Glomerular endothelial cell (primary cell): ENCODE measurements at places on chromosomes 11 and 22. TPM values are rescaled to one million over a fixed set of nuclear protein-coding genes. Genes with fewer than 3 reads are reported as not detected.

MDK gene
- 384 and 499 TPM in 2 replicates for total RNA-seq

NFAM1 gene
- total RNA-seq: not detected in 2 replicates

RTN4R gene
- 1.8 and 2.7 TPM in 2 replicates for total RNA-seq

CEND1 gene
- total RNA-seq: 0.58 and 0.78 TPM in 2 replicates

IGLL1 gene
- not detected in 2 replicates for total RNA-seq

TST gene
- 63.6 and 90.9 TPM in 2 replicates for total RNA-seq

MMP8 gene
- total RNA-seq: not detected in 2 replicates

PKNOX2 gene
- 0.29 and 0.76 TPM in 2 replicates for total RNA-seq

JAM3 gene
- total RNA-seq: 108 and 138 TPM in 2 replicates

HEPN1 gene
- 0.18 TPM in 1 of 2 replicates, not detected in the other for total RNA-seq

CCDC73 gene
- not detected in 2 replicates for total RNA-seq

TRIM48 gene
- total RNA-seq: not detected in 2 replicates

TIGD3 gene
- 0.41 TPM in 1 of 2 replicates, not detected in the other for total RNA-seq

SLC22A25 gene
- not detected in 2 replicates for total RNA-seq

TPBGL gene
- total RNA-seq: 1.3 and 1.6 TPM in 2 replicates

OTUB1 gene
- total RNA-seq: 97.1 and 117 TPM in 2 replicates

PDE2A gene
- 78.4 and 81.2 TPM in 2 replicates for total RNA-seq

FAR1 gene
- 45.8 and 51.0 TPM in 2 replicates for total RNA-seq

APOBEC3H gene
- not detected in 2 replicates for total RNA-seq

CATSPER1 gene
- 0.82 TPM in 1 of 2 replicates, not detected in the other for total RNA-seq

XKR3 gene
- total RNA-seq: not detected in 2 replicates

NAV2 gene
- 40.6 and 42.0 TPM in 2 replicates for total RNA-seq

VPREB3 gene
- total RNA-seq: not detected in 2 replicates

APIP gene
- total RNA-seq: 14.0 and 18.7 TPM in 2 replicates

PIWIL4 gene
- 1.1 and 4.0 TPM in 2 replicates for total RNA-seq

EFCAB6 gene
- total RNA-seq: 0.23 and 2.7 TPM in 2 replicates

APOBEC3B gene
- total RNA-seq: 0.87 and 4.7 TPM in 2 replicates

SCUBE2 gene
- 0.76 and 1.7 TPM in 2 replicates for total RNA-seq

ZW10 gene
- total RNA-seq: 17.2 and 18.6 TPM in 2 replicates

WNT7B gene
- total RNA-seq: 1.5 and 10.9 TPM in 2 replicates

SLC15A3 gene
- 8.8 and 21.5 TPM in 2 replicates for total RNA-seq

MOGAT2 gene
- not detected in 2 replicates for total RNA-seq

MOV10L1 gene
- 2.1 and 11.7 TPM in 2 replicates for total RNA-seq

PANX3 gene
- total RNA-seq: not detected in 2 replicates

TNNT3 gene
- not detected in 2 replicates for total RNA-seq

ST14 gene
- 0.12 TPM in 1 of 2 replicates, not detected in the other for total RNA-seq

CASP12 gene
- 1.0 and 3.0 TPM in 2 replicates for total RNA-seq

TRMU gene
- total RNA-seq: 28.1 and 34.3 TPM in 2 replicates

ZNRF3 gene
- total RNA-seq: 5.2 and 6.4 TPM in 2 replicates

MRGPRX4 gene
- not detected in 2 replicates for total RNA-seq

FGF3 gene
- total RNA-seq: not detected in 2 replicates

UPK3A gene
- not detected in 2 replicates for total RNA-seq

ARHGAP8 gene
- total RNA-seq: 0.76 and 0.92 TPM in 2 replicates

TUBA8 gene
- 0.19 and 1.8 TPM in 2 replicates for total RNA-seq

OR4C15 gene
- not detected in 2 replicates for total RNA-seq

B4GALNT4 gene
- 4.7 and 5.3 TPM in 2 replicates for total RNA-seq

ZP1 gene
- total RNA-seq: not detected in 2 replicates

DBX1 gene
- total RNA-seq: not detected in 2 replicates

SLC35E4 gene
- total RNA-seq: 23.0 and 36.5 TPM in 2 replicates

NPAT gene
- total RNA-seq: 9.9 and 15.8 TPM in 2 replicates

GLYATL1 gene
- not detected in 2 replicates for total RNA-seq
